AG04449 (cell line): ENCODE measurements at places on chromosomes 6 and 20.

GRCh38 chr6:139920027-139920775 is 545.8 kb upstream of the CITED2 start:
- no peak for DNase-seq

GRCh38 chr20:32966881-32967781 is 37.1 kb downstream of the SUN5 start:
- DNase-seq: no peak

DNA sequence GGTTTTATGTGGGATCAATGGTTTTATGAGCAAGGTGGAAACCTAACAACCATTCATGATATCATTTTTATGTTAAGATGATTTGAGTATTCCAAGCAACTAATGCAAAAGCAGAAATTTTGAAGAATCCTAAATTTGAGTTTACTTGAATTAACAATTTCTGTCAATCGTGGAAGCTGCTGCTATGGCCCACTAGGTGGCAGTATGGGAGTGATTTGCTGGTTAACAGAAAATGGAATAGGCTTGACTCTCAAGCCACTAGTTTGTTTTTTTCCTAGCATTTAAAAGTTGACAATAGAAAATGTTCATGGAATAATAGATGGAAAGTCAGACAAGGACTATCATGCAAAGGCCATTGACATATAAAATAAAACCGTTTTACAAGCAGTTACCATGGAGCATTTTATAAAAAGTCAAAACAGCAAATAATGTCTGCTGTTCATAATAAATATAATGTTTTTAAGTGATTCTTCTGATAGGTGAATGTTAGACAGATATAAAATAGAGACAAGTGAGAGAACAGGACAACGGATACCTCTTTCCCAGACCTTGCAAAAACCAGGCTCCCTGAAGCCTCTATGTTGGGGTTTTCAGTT is 43.0 kb upstream of the TMEM200A start:
- peak; percentile 26 for DNase-seq

DNA sequence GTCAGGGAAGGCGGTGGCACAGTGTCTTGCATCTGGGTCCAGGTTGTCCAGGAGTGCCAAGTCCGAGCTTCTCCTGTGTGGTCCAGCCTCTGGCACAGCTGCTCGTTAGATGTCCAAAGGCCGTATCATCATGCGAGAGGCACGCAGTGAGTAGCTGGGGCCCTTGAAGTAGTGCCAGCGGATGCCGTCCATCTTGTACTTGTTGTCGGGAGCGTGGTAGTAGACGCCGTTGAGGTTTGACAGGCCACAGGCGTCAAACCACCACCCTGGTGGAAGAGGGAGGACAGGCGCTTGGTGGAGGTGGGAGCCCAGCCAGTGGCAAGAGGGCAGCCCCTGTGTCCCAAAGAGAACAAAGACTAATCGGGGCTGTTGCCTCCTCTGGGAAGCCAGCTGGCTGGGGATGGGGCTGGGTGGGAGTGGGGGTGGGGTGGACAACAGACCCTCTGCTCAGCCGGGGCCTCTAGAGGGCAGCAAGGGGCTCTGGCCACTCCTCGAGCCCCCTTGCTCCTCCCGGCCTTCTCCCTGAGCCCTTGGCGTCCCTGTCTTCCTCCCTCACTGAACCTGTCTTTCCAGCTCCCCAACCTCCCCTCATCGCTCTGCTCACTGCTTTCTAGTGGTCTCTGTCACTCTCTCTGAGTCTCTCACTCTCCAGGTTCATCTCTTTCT is 39.5 kb downstream of the FAM110A start:
- no peak for DNase-seq

GRCh38 chr6:109945091-109945490 is 33.0 kb upstream of the GPR6 start:
- DNase-seq: no peak

DNA sequence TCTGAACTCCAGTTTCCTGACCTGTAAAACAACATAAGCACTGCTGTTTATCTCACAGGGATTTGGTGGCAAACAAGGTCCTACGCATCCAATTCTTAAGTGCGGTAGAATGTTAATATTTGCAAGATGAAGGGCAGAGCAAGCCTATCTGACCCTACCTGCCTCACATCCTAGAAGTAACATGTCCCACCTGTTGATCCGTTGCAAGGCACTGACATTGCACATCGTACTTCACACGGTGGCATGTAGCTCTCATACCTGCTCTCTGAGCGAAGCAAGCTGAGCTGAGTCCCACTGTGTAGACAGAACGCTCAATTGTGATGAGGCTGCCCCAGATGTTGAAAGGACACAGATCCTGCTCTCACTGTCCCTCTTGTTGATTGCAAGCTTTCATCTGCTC is 154.7 kb upstream of the PDE10A start:
- DNase-seq: no peak

DNA sequence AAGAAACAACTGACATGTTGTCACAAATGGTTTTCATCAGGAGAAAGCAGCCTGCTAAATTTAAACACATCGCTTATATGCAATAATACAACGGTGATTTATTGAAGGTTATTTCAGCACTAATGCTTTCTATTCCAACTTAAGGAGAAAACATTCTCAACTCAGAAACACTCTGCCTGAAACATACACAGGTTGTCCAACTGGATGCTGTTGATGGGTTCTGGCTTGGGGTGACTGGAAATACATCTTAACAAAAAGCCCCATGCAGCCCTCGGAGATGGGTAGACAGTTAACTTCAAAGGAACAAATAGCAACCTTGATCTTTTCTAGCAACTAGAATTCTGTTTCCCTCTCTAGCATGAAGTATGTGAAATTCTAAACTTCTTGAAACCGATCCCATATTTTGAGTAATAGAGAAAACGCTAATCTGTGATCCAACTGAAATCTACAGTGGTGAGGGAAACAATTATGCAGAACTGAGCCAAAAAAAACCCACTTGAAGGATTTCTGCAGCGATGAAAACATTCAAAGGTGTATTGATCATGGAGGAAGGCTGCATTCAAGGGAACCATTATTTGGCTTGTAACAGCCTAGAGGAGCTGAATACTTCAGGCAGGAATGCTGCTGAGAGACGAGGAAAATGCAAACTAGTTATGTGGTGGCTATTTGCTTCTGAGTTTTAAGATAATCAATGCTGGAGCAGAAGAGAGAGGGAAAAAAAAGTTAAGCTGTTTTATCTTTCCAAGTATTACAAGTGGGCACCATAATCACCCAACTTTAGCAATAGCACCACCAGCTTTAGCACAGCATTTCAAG is 6.9 kb downstream of the ZMYND8 start:
- no peak for DNase-seq

DNA sequence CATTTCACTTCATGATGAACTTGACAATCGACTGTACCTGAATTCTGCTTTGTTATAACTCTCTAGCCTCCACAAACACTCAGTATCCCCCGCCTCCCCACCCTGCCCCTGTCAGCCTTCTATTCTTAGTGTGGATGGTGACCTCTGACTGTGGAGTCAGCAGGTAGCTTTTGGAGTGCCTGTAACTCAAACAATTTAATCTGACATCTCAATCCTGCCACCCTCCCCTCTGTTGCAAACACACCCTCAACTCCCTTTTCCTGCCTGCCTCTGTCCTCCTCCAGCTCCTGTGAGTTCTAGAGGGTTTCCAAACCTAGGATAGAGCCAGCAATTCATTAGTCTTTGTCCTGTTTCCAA is 20.3 kb downstream of the DAAM2 start:
- DNase-seq: no peak

- no peak for DNase-seq
These were observed 402.5 kb upstream of the FKBP1C start for GRCh38 chr6:62808565-62809293.

GRCh38 chr6:24673625-24674024 is 6.7 kb downstream of the ACOT13 start:
- DNase-seq: no peak

GRCh38 chr6:33894438-33894837 is 90.6 kb upstream of the MLN start:
- no peak for DNase-seq

- no peak for DNase-seq
These were observed 192.1 kb downstream of the SAMD5 start for GRCh38 chr6:147700436-147701209.

DNA sequence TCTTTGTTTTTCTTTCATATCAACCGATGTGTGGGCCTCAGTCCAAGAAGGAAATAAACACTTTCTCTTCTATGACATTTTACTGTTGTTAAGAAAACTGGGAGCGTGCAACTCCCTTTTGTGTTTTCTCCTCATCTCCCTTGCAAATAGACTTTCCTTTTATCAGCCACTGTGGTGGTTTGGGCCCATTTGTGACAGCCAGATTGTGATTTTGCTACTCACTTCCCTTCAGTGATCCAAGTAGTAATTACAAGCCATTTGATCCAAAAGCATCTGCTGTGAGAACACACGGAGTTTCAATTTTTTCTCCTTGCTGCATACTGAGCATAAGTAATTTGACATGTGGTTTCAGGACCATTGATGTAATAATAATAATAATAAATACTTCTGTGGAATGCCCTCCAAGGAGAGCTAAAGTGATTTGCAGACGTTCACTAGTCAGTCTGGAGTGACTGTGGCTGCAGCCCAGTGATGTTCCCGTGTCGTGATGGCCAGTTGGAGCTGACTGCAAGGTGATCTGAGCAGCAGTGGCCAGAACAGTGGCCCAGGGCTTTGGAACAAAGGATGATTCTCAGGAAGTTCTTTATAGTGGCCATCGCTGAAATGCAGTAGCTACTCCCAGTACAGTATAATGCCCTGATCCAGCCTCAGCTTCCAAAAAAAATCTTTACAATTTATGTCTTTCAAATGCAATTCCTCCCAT is 91.9 kb upstream of the CLDN20 start:
- no peak for DNase-seq

DNA sequence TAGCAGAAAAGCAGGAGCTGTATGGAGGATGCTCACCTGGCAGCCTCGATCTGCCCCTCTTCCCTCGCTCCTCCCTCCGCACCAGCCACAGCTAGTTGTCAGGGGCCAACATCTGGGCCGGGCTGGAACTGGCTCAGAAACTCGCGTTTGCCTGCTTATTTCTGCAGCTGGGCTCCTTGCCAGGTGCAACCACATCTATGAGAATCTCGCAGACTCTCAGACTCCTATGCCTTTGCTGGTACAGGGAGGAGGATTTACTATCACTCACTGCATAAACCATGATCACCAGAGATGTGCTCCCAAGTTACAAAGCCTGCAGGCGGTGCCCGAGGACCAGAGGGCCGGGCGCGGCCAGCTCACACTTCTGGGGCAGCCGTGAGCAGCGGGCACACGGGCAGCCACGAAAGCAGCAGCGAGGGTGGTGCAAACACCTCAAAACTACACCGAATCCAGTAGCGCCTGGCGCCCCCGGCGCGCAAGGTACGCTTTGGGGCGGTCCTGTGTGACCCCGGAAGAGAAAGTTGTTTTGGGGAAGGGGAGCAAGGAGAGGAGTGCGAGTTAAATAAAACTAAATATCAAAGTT is 577 bp upstream of the LRRC1 start:
- DNase-seq: no peak

GRCh38 chr6:130063806-130064205 is 45.4 kb downstream of the L3MBTL3 start:
- DNase-seq: no peak

DNA sequence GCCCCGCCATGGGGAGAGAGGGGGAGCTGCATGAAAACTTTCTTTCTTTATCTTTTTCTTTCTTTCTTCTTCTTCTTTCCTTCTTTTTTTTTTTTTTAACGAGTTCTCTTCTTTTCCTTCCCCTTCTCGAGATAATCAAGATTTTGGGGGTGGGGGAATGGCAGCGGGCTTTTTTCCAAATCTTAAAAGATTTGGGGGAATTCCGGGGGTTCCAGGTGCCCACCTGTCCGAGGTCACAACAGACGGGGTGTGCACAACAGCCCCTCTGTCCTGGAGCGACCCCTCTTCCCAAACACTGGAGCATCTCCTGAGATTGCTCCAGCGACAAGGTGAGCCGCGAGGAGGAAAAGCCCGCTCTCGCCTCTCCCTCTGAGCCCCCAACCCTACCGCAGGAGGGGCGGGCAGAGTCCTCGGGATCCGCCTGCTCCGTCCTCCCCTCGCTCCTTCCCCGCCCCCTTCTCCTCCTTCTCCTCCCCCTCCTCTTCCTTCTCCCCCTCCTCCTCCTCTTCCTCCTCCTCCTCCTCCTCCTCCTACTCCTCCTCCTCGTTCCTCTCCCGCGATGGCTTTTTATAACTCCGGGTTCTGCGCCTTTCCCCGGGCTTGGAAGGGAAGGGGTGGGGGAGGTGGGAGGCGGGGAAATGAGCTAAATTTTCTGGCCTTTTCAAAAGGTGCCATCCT is 689 bp upstream of the KCNB1 start:
- DNase-seq: no peak

DNA sequence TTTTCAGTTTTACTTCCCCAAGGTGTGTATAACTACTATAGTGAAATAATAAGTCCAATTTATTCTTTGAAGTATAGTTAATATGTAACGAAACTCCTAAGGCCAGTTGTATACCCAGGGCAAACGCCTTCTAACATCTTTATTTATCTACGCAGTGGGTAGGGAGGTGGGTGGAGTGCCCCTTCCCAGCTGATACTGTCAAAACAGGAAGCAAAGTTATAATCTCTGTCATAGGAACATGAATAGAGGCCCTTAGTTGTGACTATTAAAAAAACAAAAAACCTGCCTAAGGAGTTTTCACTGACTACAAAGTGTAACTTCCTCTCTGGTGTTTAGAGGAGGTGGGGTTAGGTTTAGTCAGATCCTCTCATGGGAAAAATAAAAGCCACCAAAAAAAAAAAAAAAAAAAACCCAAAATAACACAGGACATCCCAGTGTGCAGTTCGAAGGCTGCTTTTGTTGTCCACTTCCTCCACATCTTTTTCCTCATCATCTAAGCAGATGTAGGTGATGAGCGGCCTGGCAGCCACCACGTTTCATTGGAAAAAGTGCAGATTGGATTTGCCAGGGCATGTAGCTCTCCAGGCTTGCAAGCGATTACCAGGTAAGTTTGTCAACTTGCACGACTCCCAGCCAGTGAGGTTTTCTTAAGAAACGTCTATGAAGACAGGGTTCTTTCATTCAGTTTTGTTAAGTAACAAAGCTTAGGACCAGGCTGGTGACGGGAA is 58.7 kb downstream of the UTRN start:
- DNase-seq: no peak

GRCh38 chr20:14570811-14571210 is 233.4 kb upstream of the FLRT3 start:
- no peak for DNase-seq

GRCh38 chr6:34667481-34668238 is 28.9 kb downstream of the ILRUN start:
- DNase-seq: no peak

GRCh38 chr6:116550796-116551195 is 2.8 kb upstream of the CALHM4 start:
- no peak for DNase-seq

GRCh38 chr6:157403686-157404051 is 22.7 kb downstream of the ZDHHC14 start:
- no peak for DNase-seq

GRCh38 chr6:6494677-6495076 is 93.8 kb upstream of the LY86 start:
- DNase-seq: no peak

- no peak for DNase-seq
These were observed 10.6 kb upstream of the AAR2 start for GRCh38 chr20:36225666-36226065.

- DNase-seq: no peak
These were observed 78.8 kb downstream of the FOXF2 start for GRCh38 chr6:1468126-1468525.
